Vagina (tissue), 2 donors: ENCODE measurements at places on chromosomes 4 and X.

DNA sequence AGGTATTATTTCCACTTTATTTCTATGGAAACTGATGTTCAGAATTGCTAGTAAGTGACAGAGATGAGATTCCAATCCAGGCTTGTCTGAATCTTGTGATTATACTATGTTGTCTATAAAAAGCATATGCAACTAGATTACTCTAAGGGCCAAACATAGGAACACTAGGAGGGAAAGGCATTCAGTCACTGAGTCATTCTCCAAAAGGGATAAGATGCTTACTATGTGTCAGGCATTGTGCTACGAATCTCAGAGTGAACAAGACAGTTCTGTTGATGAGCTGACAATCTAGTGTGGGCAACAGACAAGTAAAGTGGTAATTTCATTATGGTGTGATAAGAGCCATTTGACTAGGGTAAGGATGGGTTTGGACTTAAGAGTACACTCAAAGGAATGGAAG is 77.2 kb downstream of the RASL11B start:
- no peak for DNase-seq

- no peak for DNase-seq
Observed at GRCh38 chr4:59457576-59457975, 1742.5 kb upstream of the ADGRL3 start.

DNA sequence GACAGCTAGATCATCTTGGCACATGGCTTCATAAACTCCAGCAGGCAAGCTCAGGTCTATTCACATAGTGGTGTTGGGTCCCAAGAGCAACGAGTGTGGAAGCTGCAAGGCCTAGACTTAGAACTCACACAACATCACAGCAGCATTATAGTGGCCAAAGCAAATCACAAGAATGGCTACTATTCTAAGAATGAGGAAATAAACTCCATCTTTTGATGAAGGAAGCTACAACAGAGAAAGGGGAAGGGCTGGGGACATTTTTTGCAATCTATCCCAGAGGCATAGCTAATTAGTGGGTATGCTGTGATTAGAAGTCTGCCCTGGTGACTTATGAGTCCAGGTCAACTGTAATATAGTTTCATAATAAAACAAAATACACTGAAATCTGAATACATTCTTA is 42.9 kb upstream of the TAB3 start:
- no peak for DNase-seq

GRCh38 chr4:15652191-15652590 is 3.0 kb downstream of the FBXL5 start:
- DNase-seq = no peak

GRCh38 chr4:108051343-108051742 is 61.7 kb downstream of the HADH start:
- no peak for DNase-seq

- DNase-seq = no peak
Observed at GRCh38 chr4:146134761-146135445, 40.6 kb upstream of the LSM6 start.

GRCh38 chrX:94758130-94758529 is 1084.1 kb downstream of the FAM133A start:
- no peak for DNase-seq
